Muscle of leg (tissue), 16 donors: ENCODE measurements at places on chromosomes 3 and 15. TPM values are rescaled to one million over a fixed set of nuclear protein-coding genes. Genes with fewer than 3 reads are reported as not detected.

The IL12A gene
- total RNA-seq: 0.71 TPM

The UQCRC1 gene
- 138 TPM for total RNA-seq

The SLC41A3 gene
- 31.2 TPM for total RNA-seq

The FBXO45 gene
- 10.5 TPM for total RNA-seq

The ATP13A5 gene
- 0.09 TPM for total RNA-seq

The PLCH1 gene
- total RNA-seq: 0.44 TPM

The DYNLT2B gene
- 8.8 TPM for total RNA-seq

The MASP1 gene
- total RNA-seq: 8.2 TPM

The LRRC31 gene
- not detected for total RNA-seq

The GOLGA8O gene
- 1.4 TPM for total RNA-seq

The REC114 gene
- total RNA-seq: not detected

The CCDC33 gene
- 0.04 TPM for total RNA-seq

DNA sequence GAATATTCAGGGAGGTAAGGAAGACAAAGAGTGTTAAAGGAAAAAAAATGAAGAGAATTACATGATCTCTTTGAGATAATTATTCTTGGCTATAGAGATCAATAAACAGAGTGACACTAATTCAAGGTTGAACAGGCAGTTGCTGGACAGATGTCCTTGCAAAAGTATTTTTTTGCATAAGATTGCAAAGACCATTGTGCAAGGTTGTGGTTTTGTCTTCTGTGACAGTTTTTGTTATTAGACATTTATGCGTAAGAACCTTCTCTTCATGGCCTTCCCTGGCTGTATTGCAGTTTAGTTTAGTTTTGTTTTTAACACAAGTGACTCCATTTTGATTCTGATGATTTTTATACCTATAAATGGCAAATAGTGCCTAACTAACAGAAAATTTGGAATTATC is 682.8 kb upstream of the ARPP21 start:
- H3K4me1 ChIP-seq: no peaks in the 10 kb centered on the region
- DNase-seq: no peak
- H3K27me3 ChIP-seq: no peaks in the 10 kb centered on the region

GRCh38 chr15:35603301-35603700 is 57.3 kb upstream of the DPH6 start:
- no peak overlapping the region for H3K27ac ChIP-seq
- H3K4me3 ChIP-seq: no peak overlapping the region
- H3K27me3 ChIP-seq: no peaks in the 10 kb centered on the region
- no peaks in the 10 kb centered on the region for H3K4me1 ChIP-seq
- DNase-seq: peak; percentile 82

DNA sequence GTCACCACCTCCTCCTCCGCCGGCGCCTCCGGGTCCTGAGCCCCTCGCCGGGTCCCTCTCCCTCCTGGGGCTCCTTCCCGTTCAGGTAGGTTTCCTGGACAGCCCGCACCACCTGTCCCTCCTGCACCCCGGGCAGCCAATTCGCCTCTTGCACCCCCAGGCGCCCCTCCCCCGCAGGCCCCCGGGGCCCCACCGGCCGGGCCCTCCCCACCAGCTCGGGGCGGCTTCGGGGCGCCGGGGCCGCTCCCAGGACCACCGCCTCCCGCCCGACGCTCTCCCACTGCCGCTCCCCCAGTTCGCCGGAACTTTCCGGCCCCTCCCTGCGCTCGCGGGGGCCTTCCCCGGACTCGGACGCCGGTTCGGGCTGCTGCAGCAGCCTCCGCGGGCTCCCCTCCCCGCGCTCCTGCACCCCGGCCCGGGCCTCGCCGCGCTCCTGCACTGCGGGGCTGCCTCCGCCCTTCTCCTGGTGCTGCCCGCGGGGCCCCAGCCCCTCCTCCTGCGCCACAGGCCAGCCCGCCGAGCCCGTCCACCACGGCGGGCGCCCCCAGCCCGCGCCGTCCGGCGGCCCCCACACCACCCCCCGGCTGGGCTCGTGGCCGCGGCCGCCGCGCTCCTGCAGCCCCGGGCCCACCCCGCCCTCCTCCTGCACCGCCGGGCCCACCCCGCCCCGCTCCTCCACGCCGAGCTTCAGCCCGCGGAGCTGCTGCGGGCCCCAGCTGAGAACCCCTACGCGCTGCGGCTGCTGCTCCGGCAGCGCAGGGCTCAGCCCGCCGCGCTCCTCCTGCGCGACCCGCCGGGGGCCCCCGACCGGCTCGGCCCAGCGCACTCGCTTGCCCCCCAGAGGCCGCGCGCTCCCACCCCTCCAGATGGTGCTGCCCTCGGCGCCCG is 587 bp upstream of the TNK2 start:
- H3K27me3 ChIP-seq: peaks cover 2% of the 10 kb centered on the region
- H3K36me3 ChIP-seq: no peaks in the 10 kb centered on the region
- H3K4me1 ChIP-seq: peaks cover 31% of the 10 kb centered on the region
- H3K27ac ChIP-seq: peak overlapping the region; percentile 84
- peak; percentile 31 for DNase-seq

GRCh38 chr15:67074886-67075229 is 9.5 kb downstream of the SMAD3 start:
- H3K4me1 ChIP-seq: peaks cover 12% of the 10 kb centered on the region
- no peak overlapping the region for H3K4me3 ChIP-seq
- no peaks in the 10 kb centered on the region for H3K27me3 ChIP-seq
- peak overlapping the region; percentile 70 for H3K27ac ChIP-seq
- peaks cover 13% of the 10 kb centered on the region for H3K36me3 ChIP-seq

GRCh38 chr3:54564374-54564925 is 363.4 kb downstream of the LRTM1 start:
- H3K4me3 ChIP-seq: no peak overlapping the region
- H3K27me3 ChIP-seq: no peaks in the 10 kb centered on the region
- no peak for DNase-seq
- no peaks in the 10 kb centered on the region for H3K36me3 ChIP-seq

DNA sequence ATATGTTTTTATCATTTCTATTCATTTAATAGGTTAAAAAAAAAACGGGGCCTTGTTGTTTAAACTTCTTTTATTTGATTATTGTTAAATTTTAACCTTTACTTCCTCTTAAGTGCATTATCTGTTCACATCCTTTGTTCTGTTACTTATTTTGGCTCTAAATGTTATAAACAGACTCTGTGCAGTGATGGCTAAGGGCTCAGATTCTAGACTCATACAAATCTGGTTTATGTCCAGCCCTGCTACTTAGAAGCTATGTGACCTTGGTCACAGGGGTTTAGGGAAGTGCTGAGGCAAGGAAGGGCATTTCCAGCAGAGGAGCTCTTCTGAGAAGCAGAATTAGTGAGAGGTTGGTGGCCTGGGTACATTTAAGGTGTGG is 55.3 kb upstream of the VILL start:
- DNase-seq: peak; percentile 54
- H3K4me3 ChIP-seq: no peak overlapping the region
- H3K27me3 ChIP-seq: no peaks in the 10 kb centered on the region
- H3K27ac ChIP-seq: peak overlapping the region; percentile 1
- H3K4me1 ChIP-seq: peaks cover 18% of the 10 kb centered on the region

GRCh38 chr3:78908236-78908635 is 859.6 kb downstream of the ROBO1 start:
- no peak overlapping the region for H3K4me3 ChIP-seq
- no peak overlapping the region for H3K27ac ChIP-seq
- no peaks in the 10 kb centered on the region for H3K4me1 ChIP-seq
- DNase-seq: no peak
- no peaks in the 10 kb centered on the region for H3K36me3 ChIP-seq
- H3K27me3 ChIP-seq: no peaks in the 10 kb centered on the region

DNA sequence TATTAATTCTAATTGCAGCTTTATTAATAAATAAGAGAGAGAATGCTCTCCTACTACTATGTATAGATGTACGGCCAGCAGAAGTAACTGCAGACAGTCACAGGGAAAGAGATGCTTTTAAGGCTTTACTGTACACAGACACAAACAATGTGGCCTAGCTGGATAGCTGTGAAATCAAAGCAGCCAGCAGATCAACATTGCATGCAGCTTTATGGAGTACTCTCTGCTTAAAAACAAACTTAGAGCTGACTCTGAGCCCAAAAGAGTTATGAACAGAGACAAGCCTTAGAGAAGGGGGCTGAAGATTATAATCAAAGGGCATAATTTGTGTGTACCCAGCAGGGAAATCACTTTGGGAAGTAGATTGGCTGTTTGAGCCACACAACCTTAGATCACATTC is 47.2 kb downstream of the CADM2 start:
- H3K27me3 ChIP-seq: no peaks in the 10 kb centered on the region
- no peaks in the 10 kb centered on the region for H3K36me3 ChIP-seq
- H3K27ac ChIP-seq: no peak overlapping the region

GRCh38 chr15:94238539-94239118 is 7.3 kb downstream of the MCTP2 start:
- DNase-seq: no peak
- no peaks in the 10 kb centered on the region for H3K4me1 ChIP-seq
- peaks cover 3% of the 10 kb centered on the region for H3K27me3 ChIP-seq
- no peaks in the 10 kb centered on the region for H3K36me3 ChIP-seq

GRCh38 chr3:51819709-51820406 is 40.8 kb upstream of the IQCF6 start:
- no peaks in the 10 kb centered on the region for H3K36me3 ChIP-seq
- no peak for DNase-seq
- no peak overlapping the region for H3K4me3 ChIP-seq
- no peaks in the 10 kb centered on the region for H3K4me1 ChIP-seq
- peaks cover 5% of the 10 kb centered on the region for H3K27me3 ChIP-seq

- H3K4me3 ChIP-seq: no peak overlapping the region
- no peaks in the 10 kb centered on the region for H3K36me3 ChIP-seq
- DNase-seq: no peak
- no peaks in the 10 kb centered on the region for H3K27me3 ChIP-seq
Observed at GRCh38 chr3:132007617-132008016, 27.2 kb downstream of the CPNE4 start.

DNA sequence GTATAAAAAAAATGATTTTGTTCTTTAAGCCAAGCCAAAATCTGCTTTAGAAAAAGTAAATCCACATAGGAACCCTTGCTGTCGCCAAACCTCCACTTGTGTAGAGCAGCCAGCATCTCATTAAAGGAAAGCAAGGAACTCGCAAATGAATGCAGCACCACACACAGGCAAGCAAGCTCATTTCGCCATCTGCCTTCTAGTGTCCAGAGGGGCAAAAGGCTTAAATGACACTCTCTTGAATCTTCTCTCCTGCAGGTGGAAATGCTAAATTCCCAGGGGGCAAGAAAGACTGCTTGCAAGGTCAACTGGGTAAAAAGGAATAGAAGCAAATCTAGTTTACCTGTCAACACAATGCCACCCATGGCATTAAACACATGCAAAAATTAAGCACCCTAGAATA is 2.4 kb downstream of the MB21D2 start:
- H3K4me3 ChIP-seq: no peak overlapping the region
- peak; percentile 61 for DNase-seq
- peaks cover 14% of the 10 kb centered on the region for H3K4me1 ChIP-seq

DNA sequence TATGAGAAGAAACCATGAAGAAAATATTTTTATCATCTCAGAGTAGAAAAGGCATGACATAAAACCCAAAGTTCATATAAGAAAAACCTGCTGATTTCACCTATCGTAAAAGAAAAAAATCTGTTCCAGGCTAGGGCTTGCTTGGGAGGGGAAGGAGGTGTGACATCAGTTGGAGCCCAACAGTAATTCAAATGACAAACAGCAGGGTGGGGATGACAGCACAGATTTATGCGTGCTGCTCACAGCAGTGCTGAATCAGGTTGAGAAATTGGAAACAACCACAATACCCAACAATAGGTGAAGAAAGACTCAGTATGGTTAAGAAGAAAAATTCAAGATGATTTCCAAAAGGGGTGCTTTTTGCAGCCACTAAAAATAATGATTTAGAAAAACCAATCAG is 172.4 kb downstream of the PDE8A start:
- H3K4me1 ChIP-seq: no peaks in the 10 kb centered on the region
- DNase-seq: no peak
- no peaks in the 10 kb centered on the region for H3K36me3 ChIP-seq
- H3K27ac ChIP-seq: no peak overlapping the region
- H3K27me3 ChIP-seq: peaks cover 6% of the 10 kb centered on the region
- H3K4me3 ChIP-seq: no peak overlapping the region

GRCh38 chr15:65066635-65067316 is 1.0 kb downstream of the RASL12 start:
- H3K4me1 ChIP-seq: peaks cover 49% of the 10 kb centered on the region
- peak overlapping the region; percentile 45 for H3K4me3 ChIP-seq
- no peaks in the 10 kb centered on the region for H3K36me3 ChIP-seq

GRCh38 chr3:13460341-13460736 is 19.8 kb upstream of the HDAC11 start:
- H3K4me1 ChIP-seq: peaks cover 32% of the 10 kb centered on the region
- H3K36me3 ChIP-seq: no peaks in the 10 kb centered on the region
- peaks cover 4% of the 10 kb centered on the region for H3K27me3 ChIP-seq

GRCh38 chr15:75545064-75545463 is 34.1 kb downstream of the PTPN9 start:
- no peaks in the 10 kb centered on the region for H3K27me3 ChIP-seq
- no peaks in the 10 kb centered on the region for H3K36me3 ChIP-seq
- H3K27ac ChIP-seq: no peak overlapping the region
- DNase-seq: no peak
- no peaks in the 10 kb centered on the region for H3K4me1 ChIP-seq

- H3K4me3 ChIP-seq: peak overlapping the region; percentile 75
- H3K36me3 ChIP-seq: peaks cover 9% of the 10 kb centered on the region
- no peak for DNase-seq
- peaks cover 20% of the 10 kb centered on the region for H3K27me3 ChIP-seq
- peak overlapping the region; percentile 94 for H3K27ac ChIP-seq
Observed at GRCh38 chr3:194136519-194137007, 615 bp downstream of the HES1 start.

- H3K27ac ChIP-seq: no peak overlapping the region
- DNase-seq: no peak
- no peaks in the 10 kb centered on the region for H3K27me3 ChIP-seq
- H3K36me3 ChIP-seq: no peaks in the 10 kb centered on the region
- H3K4me3 ChIP-seq: no peak overlapping the region
Observed at GRCh38 chr3:190205739-190206138, 85.0 kb upstream of the P3H2 start.

- peaks cover 7% of the 10 kb centered on the region for H3K4me1 ChIP-seq
- no peak overlapping the region for H3K27ac ChIP-seq
- H3K36me3 ChIP-seq: peaks cover 26% of the 10 kb centered on the region
- H3K27me3 ChIP-seq: no peaks in the 10 kb centered on the region
Observed at GRCh38 chr15:90221246-90221900, 12.4 kb downstream of the CIB1 start.

- H3K4me3 ChIP-seq: no peak overlapping the region
- H3K27ac ChIP-seq: no peak overlapping the region
- DNase-seq: no peak
- H3K4me1 ChIP-seq: peaks cover 51% of the 10 kb centered on the region
- H3K36me3 ChIP-seq: peaks cover 52% of the 10 kb centered on the region
Observed at GRCh38 chr3:49015765-49016164, 2.6 kb downstream of the DALRD3 start.

DNA sequence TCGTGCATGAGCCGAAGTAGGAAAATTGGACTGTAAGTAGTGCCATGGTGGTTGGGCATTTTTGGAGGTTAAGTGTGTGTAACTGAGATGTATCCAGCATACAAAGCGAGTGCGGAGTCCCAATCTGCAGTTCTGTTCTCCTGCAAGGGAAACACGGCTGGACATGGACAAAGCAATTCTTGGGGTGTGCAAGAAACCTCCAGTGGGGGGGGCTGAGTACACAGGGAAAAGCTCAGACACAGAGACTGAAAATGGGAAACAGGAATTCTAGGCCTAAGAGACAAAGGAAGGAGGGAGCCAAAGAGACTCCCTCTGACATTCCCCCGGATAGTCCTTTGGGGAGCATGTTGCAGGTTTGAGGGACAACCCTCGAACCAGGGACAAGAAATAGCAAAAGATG is 83.2 kb upstream of the PLSCR4 start:
- DNase-seq: no peak
- H3K4me1 ChIP-seq: no peaks in the 10 kb centered on the region
- no peaks in the 10 kb centered on the region for H3K27me3 ChIP-seq
- no peaks in the 10 kb centered on the region for H3K36me3 ChIP-seq

- no peaks in the 10 kb centered on the region for H3K4me1 ChIP-seq
- no peak for DNase-seq
Observed at GRCh38 chr3:116877968-116878367, 168.4 kb downstream of the TUSC7 start.
